NCI-H510A (cell line): ENCODE measurements at places on chromosomes 11 and 22.

- no peak for DNase-seq
Measured at GRCh38 chr11:106708348-106708747, 309.9 kb downstream of the GUCY1A2 start.

- DNase-seq: no peak
Measured at GRCh38 chr11:93536101-93536861, 6.9 kb downstream of the SMCO4 start.

- DNase-seq: no peak
Measured at GRCh38 chr11:20099527-20099926, 60.7 kb downstream of the DBX1 start.

DNA sequence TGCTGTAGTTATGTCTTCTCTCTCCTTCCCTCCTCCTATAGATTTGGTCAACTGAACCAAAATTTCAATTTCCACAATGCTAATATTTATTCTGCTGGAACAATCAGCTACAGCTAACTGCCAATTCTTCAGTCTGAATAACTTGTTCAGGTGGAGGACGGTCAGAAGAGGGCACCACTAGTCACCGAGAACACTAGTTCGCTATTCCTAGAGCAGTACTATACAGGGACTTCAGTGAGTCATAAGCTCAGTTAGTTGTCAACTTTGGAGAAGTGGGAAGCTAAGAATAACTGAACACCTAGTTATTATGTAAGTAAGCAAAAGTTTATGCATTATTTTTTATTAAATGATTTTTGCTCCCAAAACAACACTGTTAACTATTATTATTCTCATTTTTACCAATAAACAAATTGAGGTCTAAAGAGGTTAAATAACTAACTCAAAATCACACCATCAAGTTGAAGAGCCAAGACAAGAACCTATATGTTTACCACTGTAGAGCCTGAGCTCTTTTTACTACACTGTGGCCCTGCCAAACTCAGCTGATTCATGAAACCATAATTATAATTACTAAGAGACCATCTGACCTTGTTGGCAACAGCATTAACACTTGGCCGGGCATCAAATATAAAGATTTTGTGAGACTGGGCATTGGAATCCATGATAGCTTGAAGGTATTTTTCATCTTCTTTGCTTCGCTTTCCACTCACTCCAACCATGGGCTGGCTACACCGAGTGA lies 59.0 kb downstream of the CEP57 start:
- no peak for DNase-seq

DNA sequence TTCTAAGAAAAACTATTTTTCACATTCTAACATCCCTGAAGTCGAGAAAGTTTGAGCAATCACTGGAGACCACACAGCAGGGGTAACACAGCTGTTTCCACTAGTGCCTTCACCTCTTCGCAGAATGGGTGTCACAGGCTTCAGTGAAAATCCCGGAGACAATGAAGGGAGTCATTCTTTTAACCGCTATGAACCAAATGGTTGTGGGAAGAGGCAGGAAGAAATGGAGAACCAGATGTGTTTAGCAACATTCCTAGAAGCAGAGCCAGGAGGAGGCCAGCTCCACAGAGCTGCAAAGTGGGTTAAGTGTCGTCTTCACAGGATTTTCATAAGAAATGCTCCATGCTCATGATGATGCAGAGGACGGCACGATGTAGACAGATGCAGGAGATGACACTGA lies 221.1 kb downstream of the LARGE1 start:
- DNase-seq: no peak

- no peak for DNase-seq
Measured at GRCh38 chr22:40237241-40237640, 59.5 kb downstream of the TNRC6B start.

DNA sequence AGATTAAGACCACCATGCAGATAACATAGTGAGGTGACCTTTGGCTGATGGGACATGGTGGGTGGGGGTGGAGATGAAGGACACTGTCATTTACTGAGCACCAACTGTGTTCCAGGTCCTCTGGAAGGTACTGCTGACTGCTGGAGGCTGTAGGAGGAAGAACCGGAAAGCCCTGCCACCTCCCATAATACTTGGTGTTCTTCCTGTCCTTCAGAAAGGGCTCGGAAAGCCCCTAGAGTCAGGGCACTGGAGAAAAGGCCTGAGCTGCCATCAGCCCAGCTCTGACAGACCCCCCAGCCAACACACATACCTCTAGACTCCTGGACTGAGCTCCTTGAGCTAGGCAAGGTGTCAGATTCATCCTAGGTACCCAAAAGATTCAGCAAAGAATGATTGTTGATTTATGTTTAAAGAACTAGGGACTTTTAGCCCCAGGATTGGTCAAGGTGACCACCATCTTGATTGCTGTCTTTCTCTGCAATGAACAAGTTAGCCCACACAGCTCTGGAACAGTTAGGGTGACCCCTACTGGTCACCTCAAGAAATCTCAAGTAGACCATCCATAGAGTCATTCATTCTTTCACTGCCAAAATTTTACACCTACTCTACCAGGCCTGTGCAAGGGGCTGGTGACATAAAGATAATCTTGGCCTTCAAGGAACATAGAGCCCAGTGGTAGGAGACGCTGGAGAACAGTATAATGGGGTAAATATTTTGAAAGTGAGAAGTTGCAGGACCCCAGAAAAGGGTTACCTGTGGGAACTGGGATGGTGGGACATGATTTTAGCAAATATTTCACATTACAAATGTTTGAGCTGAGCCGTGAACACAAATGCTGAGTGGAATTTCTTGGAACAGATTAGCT lies 39.4 kb downstream of the IRAG1 start:
- DNase-seq: no peak

DNA sequence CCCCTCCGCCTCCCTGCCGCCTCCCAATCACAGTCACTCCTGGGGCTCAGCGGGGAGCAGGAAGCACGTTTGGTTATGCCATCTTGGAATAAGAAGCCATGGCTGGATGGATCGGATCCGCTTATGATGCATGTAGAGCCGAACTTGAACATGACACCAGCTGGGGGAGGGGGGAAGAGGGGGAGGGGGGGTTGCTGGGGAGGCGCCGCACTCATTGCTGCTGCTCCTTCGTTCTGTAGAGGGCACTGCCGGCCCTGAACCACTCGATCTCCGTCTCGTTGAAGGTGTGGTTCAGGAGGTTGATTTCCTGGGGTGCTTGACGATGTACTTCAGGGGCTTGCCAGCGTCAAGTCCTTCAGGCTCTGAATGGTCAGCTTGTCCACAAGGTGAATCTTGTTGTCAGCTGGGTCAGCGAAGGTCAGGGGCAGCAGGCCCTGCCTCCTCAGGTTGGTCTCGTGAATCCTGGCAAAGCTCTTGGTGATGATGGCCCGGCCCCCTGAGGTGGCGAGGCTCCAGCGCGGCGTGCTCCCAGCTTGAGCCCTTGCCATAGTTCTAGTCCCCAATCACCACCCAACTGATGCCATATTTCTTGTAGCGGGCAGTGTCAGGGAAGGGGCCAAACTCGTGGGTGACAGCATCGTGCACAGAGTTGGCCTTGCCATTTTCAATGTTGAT lies 476.9 kb upstream of the ISX start:
- DNase-seq: no peak

- no peak for DNase-seq
Measured at GRCh38 chr22:46269564-46269963, 1.8 kb downstream of the TTC38 start.

- peak; percentile 80 for DNase-seq
Measured at GRCh38 chr22:49084206-49084605, 743.5 kb downstream of the BRD1 start.

GRCh38 chr22:49446759-49447710 lies 380.6 kb downstream of the BRD1 start:
- no peak for DNase-seq

DNA sequence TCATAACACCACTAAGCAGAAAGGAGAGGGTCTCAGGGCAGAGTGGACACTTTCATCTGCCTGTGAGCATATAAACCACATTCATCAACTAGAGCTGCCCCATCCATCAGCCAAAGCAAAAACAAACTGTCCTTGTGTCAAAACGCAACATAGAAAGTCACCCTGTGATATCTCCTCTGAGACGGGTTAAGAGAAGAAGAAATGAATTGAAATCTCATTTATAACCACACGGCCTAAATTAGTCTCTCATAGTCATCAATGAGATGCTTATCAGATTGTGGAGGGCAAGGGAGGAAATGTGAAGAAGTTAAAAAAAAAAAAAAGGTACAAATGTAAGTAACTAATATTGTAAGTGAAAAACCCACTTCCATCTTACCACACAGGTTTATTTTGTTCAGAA lies 75.7 kb downstream of the SIK3 start:
- no peak for DNase-seq

DNA sequence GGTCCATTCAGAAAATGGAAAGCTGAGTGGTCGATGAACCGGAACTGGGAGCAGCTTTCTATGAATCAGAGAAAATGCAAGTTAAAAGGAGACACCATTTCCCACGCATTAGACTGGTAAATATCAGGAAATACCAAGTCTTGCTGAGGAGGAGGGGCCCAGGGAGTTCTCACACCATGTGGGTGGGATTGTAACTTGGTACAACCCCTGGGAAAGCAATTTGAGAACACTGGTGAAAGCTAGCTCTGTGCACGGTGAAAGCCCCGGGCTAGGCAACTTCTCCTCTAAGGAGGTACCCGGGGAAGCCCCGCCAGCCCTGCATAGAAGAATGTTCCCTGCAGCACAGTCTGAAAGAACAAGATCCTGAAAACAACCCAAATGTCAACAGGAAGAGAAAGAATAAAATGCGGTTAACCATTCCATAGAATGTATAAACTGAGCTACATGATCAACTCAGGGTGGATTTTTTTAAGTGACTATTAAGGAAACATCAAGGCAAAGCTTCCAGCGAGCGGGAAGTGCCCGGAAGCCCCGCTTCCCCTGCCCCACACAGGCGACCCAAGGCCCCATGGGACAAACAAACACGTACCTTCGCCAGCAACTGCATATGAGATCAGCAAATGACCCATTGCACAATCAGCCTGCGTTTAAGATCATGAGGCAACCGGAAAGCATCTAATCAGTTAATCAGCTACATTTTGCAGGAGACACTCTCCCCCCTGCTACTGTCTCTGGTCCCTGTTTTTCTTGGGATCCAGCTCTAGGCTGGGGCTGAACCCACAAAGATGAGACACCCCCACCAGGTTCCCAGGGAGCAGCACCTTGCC lies 11.3 kb downstream of the SHANK2 start:
- DNase-seq: no peak

DNA sequence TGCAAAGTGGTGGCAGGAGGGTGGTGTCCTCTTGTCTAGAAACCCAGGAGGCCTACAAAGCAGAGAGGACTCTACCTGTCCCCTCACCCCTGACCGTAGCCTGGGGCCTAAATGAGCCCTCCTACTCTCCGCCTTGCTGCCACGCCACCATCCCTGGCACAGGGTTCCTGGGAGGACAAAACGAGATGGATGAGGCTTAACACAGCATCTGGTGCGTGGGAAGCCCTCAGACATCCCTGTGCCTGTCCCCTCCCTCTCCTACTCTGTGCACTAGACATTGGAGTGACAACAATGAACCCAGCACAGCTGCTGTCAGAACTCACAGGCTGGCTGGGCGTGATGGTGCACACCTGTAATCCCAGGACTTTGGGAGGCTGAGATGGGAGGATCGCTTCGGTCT lies 36.4 kb upstream of the DKK3 start:
- DNase-seq: no peak

- no peak for DNase-seq
Measured at GRCh38 chr22:31062566-31063230, 18.4 kb upstream of the SMTN start.

DNA sequence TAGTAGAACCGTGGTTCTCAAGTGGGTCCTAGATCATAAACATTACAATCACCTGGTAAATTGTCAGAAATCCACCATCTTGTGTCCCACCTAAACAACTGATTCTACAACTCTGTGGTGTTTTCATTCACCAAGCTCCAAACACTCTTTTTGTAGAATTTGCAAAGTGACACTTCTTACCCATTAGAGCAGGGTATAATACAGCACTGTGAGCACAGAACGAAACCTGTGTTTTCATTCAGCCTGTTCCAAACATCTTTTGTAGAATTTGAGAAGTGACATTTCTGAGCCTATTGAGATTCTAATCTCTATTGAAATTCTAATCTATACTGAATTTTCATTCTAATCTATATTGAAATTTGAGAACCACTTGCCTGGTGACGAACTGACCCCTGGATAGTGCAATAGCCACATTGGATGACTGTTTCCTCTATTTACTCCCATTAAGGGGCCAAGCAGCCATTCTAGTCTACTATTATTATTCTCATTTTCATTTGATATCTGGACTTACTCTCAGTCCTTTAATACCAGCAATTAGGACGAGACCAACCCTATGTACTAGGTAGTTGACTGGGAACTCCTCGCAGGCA lies 616.6 kb downstream of the LRRC4C start:
- no peak for DNase-seq

DNA sequence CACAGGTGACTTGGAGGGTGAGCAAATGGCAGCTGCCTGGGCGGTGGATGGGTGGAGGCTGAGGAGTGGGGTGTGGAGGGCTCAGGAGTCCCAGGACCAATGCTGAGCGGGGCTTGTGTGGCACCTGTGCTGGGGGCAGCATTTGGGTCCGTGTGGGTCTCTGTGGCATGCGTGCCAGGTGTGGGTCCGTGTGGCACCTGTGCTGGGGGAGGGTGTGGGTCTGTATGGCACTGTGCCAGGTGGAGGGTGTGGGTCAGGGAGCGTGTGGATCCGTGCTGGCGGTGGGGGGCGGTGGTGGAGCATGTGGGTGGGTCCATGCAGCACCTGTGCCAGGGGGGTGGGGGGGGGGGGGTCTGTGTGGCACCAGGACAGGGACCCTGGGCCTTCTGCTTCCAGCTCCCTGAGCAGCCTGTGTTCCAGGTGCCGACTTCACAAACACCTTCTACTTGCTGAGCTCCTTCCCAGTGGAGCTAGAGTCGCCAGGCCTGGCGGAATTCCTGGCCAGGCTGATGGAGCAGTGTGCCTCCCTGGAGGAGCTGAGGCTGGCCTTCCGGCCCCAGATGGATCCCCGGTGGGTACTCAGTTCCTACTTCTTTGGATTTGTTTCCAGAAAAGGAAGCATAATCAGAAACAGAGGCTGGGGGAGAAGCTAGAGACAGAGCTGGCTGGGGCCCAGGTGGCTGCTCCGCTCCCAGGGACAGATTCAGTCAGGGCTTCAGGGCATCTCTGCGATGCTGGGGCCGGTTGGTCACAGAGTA lies 14.7 kb downstream of the SELENOO start:
- no peak for DNase-seq

- DNase-seq: peak; percentile 15
Measured at GRCh38 chr11:62665599-62666258, 617 bp downstream of the CSKMT start.
